Glutamatergic neuron (in vitro differentiated cells): ENCODE measurements at places on chromosomes 2 and 18.

- no peak for DNase-seq
Observed at GRCh38 chr2:110847651-110848050, 115.3 kb downstream of the ACOXL start.

DNA sequence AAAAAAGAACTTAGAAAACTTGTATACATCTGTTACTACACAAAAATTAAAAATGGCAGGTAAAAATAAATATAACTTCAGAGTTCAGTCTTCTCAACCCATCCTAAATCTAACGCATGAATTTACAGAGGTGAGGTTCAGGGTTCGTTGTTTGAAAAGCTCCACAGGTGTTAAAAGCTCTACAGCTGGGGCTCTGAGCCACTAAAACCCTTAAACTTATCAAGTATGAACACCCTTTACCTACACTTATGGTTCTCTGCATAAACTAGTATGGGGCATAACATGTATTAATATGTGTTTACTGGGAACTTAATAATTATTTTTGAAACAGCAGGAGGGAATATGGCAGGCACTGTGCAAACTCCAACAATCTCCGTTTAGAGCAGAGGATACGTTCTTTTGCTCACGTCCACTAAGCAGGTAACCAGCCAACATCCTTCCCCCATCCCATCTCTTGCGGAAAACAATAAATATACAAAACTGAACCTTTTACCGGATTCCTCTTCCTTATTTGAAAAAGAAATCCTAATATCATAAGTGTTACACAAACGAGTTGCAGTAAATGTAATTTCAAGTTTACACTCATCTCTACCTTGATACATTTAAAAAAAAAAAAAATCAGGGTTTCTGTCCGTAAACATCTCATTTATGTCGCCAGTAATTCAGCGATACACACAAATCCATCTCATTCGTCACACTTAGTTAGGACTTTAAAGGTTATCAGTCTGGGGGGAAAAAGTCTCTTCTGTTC lies 1.3 kb downstream of the PIAS2 start:
- DNase-seq: no peak

DNA sequence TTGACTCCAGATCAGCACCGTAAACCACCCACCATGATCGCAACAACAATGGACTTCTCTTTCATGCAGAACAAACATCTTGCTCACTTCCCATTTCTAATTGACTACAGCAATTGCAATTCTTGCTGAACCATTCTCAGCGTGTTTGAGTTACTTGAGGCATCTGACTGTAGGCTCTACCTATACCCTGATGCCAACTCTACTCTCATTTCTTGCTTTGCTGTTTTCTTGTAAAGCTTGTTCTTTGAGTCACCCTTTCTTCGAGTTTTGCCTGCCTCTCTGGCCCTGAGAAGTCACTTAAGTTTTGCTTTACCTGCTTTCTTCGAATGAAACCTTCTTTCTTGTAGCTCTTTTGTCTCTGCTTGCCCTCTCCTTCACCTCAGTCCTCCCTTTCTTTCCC lies 160.5 kb upstream of the RND3 start:
- no peak for DNase-seq

DNA sequence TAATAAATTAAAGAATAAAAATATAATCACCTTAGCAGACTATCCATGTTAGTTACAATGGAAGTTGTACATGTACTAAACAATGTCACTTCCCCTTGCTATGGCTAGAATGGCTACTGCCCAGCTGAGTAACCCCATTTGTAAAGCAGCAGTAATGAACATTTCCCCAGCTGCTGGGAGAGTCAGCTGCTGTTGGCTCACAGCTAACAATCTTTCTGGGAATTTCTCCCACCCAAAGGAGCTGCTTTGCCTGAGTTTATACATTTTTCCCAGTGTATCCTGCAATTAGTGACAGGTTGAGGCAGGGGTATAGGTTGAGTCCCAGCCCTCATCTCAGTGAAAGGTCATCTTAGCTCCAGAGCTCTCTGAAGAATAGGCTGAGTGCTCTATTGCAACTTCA lies 665.6 kb upstream of the KLHL29 start:
- DNase-seq: no peak
